ENCODE measurements at places on chromosomes 5 and 9.

GRCh38 chr9:116144555-116144954 is 9.0 kb upstream of the PAPPA start:
- no peak for DNase-seq

GRCh38 chr9:109880276-109881169 is 100.5 kb downstream of the PALM2AKAP2 start:
- peak; percentile 71 for DNase-seq

- DNase-seq, result no peak
Measured at GRCh38 chr5:133709209-133709725, 96.9 kb upstream of the FSTL4 start.

DNA sequence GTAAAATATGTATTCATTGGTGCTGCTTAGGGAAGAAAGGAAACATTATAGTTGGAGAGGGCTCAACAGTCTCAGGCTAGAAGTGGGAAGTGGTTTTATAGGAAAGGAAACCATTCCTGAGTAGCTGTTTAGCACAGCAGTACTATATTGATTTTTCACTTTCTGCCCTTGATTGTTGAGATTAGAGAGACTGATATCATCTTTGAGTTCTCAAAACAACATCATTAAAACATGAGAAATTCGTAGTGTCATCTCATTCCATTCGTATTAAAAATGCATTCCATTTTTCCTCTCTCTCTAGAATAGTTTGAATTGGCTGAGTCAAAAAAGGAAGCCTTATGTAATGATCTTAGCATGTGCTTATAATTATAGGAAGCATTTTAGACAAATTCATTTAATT is 14.1 kb downstream of the POLR3G start:
- DNase-seq, result no peak

DNA sequence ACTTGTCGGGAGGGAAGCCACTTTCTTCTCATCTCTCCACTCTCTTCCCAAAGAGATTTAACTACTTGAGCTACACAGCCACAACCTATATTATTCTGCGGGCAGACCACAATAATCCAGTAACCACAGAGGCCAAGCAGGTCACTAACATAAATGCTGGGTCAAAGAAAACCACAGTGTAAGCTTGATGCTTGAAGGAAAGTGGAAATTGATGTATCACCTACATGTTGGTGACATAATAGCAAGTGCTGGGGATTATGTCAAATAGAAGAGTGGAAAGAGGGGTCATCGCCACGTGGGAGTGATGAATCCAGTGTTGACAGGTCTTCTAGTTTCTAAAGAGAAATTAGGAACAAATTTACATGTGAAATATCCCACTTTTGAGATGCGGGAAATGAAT is 40.9 kb downstream of the RFK start:
- no peak for DNase-seq
